NCI-H2171 treated with DMSO at 0.1 percent for 48 hours (cell line): ENCODE measurements at places on chromosomes 1 and 21.

DNA sequence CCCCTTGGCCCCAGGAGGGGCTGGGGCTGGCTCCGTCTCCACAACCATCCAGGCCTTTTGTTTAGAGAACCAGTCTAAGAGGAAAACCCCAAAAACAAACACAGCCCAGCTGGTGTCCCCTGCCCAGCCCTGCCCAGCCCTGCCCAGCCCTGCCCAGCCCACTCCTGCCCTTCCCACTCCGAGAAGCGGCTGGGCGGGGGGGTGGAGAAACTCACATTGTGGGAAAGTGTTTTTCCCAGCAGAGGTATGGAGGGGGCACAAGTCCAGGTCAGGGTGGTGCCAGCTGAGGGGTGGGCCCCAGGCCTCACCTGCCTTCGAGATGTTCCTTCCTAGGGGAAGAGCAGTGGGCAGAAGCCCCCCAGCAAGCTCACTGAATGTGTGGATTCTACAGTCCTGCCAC, 10.0 kb upstream of the FAM131C start:
- DNase-seq, result no peak

DNA sequence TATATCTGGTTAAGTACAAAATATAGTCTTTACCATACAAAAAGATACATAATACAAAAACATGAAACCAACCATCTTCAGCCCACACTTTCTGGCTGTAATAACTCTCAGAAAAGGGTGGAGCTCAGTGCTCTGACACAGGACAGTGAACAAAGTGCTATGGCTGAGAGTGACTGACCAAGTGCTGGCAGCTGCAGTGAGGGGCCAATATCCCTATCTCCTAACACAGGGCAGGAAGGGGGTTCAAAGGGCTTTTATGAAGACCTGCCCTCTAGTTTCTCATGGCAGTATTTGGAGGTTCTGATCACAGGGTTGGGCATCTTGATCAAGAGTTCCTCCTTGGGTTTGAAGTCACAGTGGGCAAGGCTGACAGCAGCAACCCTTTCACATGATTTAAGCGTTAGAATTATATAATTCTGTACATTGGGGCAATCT, 3.9 kb downstream of the TXNIP start:
- DNase-seq, result no peak

DNA sequence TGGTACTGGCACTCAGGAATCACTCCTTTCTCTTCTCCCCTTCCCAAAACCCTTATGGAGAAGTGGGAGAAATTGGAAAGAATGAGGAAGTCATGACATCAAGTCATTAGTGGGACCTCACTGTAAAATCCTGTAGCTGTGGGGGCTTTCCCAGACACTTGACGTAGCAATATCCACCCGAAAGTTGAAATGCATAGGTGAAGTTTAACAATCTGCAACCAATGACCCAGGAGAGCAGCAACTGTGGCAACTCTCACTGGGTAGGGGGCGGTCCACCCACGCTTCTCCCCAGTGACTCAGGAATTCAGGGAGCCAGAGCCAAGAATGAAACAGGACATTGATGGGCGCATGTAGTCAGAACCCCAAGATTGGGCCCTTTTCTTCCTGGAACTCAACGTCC, 27.0 kb downstream of the ABCA4 start:
- no peak for DNase-seq

- DNase-seq, result no peak
Measured at GRCh38 chr21:28410256-28410655, 582.4 kb downstream of the LTN1 start.

DNA sequence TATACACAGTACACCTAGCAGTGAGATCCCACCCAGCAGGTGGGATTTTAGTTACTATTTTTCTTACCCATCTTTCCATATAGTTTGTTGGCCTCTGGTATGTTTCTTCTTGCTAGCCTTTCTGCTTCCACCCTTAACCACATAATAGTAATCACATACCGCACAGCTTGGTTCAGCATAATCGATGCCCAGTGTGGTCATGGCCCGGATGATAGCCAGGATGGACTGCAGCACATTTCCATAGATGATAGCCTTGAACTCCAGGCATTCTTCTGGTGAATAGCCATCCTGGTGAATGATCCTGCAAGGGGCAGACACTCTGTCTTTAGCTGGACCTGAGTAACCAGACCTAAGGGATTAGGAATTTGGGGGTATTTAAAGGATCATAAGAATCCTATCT, 9.5 kb downstream of the GNAT2 start:
- no peak for DNase-seq
